ENCODE measurements at places on chromosomes 2 and 18.

- no peak for DNase-seq
Measured at GRCh38 chr2:230827774-230828271, 36.9 kb upstream of the ITM2C start.

DNA sequence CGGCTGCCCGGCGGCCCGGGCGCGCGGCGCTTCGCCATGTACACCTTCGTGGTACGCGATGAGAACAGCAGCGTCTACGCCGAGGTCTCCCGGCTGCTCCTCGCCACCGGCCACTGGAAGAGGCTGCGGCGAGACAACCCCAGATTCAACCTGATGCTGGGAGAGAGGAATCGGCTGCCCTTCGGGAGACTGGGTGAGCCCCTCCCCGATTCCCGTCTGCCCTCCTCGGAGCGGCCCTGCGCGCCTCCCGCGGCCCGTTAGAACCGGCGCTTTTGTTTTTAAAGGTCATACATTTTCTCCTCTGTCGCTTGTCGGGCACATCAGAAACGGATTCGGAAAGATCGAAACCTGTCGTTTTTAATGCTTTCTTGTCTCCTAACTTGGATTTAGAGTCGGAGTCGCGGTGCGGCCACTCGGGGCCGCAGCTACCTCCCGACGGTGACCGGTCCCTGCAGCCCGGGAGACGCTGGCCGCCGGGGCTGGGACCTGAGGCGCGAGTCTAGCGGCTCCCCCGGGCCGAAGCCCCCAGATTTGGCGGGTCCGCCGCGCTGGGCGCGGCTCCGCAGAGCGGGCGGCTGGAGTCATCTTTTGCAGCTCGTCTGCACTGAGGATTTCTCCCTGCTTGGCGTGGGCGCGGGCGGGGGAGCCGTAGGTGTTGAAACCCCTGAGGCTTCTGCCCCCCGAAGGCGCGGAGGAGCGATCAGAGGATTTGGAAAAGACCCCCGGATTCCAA, 519 bp downstream of the TTL start:
- DNase-seq = peak; percentile 13

DNA sequence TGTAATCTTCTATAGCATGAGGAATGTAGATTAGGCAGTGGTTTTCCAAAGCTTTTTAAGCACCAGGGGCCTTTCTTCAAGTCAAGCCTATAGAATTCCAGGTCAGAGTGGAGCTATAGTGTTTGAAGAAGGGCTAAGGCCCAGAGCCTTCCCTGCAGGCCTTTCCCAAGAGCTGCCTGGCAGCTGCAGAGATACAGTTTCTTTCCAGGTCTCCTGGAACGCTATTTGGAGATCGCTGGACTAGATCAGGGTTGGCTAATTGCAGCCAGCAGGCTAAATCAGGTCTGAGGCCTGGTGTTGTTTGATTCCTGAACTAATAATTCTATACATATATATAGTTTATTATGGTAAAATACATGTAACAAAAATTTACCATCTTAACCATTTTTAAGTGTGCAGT, 319.0 kb upstream of the SPRED2 start:
- no peak for DNase-seq

- DNase-seq = no peak
Measured at GRCh38 chr2:210172219-210172575, 988 bp upstream of the KANSL1L start.

DNA sequence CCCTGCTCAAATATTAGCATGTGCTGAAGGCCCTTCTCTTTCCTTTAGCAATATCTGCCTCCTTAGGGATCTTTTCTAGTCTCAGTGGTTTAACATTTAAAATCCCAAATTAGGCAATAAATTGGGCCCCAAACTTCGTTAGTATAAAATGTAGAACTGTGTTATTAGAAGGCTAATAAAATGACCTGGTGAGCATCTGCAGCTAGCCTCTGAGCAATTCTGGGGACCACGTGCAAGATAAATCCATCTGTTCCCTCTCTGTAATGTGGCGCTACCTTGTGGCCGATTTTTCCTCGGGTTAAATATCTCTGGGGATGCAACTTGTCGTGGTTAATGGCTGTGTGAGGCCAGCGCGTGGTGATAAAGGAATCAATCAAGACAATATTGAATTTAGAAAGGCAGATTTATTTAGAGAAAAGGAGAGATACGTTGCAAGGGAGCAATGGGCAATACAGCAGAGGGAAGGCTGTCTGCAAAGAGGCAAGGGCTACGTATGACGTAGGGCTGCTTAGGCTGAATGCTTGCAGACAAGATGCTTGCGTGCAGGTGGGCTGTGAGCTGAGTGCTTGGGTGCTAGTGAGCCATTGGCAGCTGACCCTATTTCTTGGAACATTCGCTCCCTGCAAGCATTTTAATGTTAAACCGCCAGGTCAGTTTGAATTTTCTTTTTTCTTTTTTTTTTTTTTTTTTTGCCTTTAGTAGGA, 18.5 kb upstream of the IL36G start:
- DNase-seq = no peak

DNA sequence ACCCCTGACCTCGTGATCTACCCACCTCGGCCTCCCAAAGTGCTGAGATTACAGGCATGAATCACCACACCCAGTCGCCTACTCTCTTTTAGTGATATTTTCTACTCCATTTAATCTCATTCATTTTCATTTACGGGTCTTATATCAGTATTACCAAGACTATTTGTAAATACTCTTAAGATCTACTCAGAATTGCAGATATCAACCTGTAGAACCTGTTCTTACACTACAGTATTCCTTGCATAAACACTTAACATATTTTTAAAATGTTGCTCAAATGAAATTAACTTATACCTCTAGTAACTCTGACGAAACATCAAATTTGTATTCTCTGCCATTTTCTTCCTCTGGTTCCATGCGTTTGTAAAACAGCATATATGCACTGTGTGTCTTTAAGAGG, 79.3 kb downstream of the C2orf74 start:
- DNase-seq = no peak

DNA sequence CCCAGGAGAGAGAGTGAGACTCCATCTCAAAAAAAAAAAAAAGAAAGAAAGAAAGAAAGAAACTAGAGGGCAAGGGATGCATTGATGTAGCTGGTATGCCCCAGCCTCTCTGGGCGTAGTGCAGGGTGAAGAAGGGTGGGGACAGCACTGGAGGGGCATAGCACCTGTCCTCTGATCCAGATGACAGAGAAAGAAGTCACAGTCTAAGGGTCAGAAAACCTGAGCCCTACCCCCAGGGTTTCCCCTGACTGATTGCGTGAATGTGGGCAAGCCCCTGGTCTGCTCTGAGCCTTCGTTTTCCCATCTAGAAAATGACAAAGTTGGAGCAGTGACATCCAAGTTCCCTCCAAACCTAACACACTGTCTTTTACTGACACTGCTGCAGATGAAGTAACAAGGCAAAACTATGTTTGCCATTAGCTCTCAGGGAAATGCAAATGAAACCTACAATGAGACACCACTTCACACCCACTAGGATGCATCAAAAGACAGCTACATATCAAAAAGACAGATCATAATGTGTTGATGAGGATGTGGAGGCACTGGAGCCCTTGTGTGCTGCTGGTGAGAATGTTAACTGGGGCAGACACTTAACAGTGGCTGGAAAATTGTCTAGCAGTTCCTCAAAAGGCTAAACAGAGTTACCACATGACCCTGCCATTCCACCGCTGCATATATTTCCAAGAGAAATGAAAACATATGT, 19.5 kb upstream of the YWHAQ start:
- no peak for DNase-seq

DNA sequence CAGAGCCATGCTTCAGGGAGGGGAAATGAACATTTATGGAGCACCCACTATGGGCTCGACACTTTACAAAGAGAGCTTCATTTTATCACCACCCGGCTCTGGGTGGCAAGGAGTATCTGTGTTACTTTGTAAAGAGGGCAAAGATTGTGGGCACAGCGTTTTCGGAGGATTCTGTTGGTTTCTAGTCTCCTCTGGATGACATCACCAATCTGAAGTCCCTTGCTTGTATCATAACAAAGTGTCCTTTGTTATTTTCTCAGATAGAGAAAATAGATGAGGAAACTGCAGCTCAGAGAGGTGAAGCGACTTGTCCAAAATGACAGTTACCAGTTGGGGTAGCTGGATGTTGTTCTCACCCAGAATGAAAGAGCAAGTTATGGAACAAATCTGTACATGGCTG, 162.8 kb downstream of the GLI2 start:
- DNase-seq = no peak

DNA sequence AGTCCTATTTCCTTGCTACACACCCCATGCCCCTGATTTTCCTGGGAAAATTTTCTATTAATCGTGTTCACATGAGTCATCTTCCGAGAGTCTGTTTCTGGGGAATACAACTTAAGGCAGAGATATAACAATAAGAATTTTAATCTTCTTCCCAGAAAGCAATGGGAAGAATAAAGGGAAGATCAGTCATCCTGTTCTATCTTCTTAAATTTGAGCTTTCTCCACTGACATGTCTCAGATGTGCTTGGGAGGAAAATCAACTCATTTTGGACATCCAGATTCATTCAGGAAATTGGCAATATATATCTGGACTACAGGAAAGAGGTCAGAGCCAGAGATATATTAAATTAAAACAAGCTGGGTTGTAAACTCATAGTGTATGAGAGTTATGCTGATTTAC, 62.3 kb upstream of the SPAG16 start:
- no peak for DNase-seq

- no peak for DNase-seq
Measured at GRCh38 chr2:118865106-118865505, 17.7 kb upstream of the EN1 start.

GRCh38 chr2:56287508-56287907, 103.7 kb downstream of the CCDC85A start:
- DNase-seq = no peak

DNA sequence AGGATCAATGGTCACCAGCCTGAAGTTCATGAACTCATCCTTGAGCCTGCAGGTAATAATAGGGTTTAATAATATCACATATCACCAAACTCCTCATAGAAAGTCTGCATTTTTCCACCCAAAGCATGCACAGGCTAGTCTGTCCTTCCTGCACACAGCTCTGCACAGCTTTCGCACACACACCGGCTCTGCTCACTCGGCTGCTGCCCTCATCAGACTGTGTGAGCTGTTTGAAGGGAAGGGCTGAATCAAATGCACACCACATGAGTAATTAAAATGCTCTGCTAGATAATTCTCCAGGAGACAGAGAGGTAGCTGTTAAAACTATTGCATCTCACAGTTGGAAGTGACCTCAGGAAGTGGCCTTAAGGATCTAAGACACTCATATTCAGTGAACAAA, 108.4 kb upstream of the YPEL5 start:
- DNase-seq = no peak

DNA sequence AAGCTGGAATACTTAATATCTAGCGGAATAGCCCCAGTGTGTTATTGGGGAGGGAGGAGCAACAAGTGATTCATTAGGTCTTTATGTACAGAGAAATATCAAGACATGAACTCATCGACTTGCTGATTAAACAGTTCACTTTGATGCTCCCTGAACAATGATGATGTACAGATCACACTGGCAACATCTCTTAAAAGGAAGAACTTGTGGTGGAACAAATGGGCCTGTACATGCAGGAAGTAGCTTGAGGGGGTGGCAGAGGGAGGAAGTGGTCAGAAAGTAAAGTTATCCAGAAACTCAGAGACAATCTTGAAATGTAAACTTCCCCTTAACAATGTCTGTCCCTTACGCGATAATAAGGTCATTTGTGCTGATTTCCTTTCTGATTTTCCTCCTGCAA, 90.5 kb downstream of the NXPH2 start:
- no peak for DNase-seq

DNA sequence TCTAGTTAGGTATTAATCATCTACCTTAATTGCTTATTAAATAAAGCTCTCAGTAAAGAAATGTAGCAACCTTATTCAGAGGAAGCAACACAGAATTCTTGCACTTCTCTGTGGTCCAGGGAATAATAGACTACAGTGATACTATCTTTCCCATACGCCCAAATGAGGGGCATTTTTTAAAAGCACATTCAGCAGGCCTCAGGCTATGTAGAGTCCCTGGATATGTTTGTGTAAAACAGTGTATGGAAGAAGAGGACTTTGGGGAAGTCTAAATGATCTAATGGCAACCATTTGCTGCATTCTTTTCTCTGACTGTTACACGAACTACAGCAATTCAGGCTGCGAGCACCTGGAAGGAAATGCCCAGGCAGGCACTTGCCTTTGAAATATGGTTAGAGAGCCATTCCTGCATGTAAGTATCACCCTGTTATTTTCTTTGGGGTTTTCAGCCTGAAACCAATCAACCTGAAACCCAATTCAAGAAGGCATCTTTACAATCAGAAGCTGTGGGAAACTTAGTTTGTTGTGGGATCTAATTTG, 1814.7 kb upstream of the CELF4 start:
- no peak for DNase-seq

- DNase-seq = no peak
Measured at GRCh38 chr2:126831234-126832005, 67.3 kb upstream of the TEX51 start.

- DNase-seq = no peak
Measured at GRCh38 chr2:189393440-189394111, 47.7 kb upstream of the WDR75 start.

- no peak for DNase-seq
Measured at GRCh38 chr2:100513650-100514049, 43.4 kb downstream of the NMS start.

DNA sequence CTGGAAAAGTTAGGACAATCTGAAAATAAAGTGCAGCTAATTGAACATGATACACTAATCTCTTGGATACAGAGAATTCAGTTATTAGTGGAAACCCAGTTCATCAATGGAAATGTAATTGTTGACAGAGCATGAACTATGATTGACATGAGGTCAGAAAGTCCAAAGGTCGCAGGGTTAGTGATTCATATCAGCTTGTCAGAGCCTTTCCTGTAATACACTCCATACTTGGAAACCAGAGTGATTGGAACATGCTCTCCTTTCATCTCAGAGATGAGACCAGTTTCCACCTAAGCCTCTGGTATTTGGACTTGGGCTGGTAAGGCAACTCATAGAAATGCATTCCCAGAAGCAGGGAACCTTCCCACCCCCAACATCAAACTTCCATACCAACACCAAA, 8.5 kb upstream of the NCKAP5 start:
- DNase-seq = no peak

DNA sequence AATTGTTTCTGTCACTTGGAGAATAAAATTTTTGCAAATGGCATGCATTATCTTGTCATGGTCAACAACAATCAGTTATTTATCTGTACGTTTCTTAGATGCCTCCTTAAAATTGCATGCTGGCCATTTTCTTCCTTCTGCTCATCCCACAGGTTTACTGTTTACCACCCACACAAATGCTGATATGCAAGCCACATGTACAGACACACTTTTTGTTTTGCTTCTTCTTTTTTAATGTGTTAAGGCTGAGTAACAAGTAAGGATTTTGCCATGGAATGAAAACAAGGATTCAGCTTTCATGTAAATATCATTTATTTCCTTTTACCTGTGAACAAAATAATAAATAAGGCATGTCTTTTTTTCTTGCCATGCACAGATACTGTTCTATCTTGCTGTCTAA, 1077.1 kb upstream of the ZEB2 start:
- DNase-seq = no peak

GRCh38 chr18:44198612-44199284, 481.9 kb upstream of the SETBP1 start:
- DNase-seq = no peak

All from stimulated activated CD8-positive, alpha-beta memory T cell treated with anti-CD3 and anti-CD28 coated beads, Interleukin-15, amount 100 ng/mL, for 24 hours (primary cell).